ENCODE measurements at places on chromosomes 3 and 15. TPM values are rescaled to one million over a fixed set of nuclear protein-coding genes. Genes with fewer than 3 reads are reported as not detected.

SCG5 gene
- not detected for total RNA-seq

GPR176 gene
- 1.6 TPM for total RNA-seq

WDR5B gene
- total RNA-seq, result 3.3 TPM

DNA sequence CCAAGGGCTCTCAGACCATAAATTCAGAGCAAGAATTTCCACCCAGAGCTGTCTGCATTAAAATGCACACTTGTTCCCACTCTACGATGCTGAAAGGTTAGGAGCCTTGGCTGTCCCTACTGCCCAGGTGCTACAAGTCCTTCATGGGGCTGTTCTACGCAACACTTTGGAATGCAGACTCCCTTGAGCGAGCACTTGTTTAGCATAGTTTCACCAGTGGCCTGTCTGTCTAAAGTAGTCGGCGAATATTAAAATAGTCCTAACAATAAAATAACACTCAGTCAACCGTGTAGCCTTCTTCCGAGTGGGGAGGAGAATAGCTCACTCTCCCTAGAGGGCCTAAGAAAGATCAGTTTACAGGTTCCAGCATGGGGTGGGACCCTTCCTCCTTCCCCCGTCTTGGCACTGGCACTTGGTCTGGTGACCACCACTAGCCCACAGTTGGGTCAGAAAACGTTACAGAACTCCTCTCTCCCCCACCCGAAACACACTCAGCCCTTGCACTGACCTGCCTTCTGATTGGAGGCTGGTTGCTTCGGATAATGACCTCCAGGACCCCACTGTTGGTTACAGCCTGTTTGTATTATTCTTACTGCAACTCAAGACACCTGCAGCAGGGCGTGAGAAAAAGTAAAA is at the start of gene CLDN16:
TSS of gene CLDN16 (plus strand) at position 586 of the 636 bp plus-strand sequence. CDS start 167 bp downstream, outside the sequence.
- no peak within 1 kb of the TSS for H3K4me3 ChIP-seq
- H3K27me3 ChIP-seq, result no peaks in the 10 kb centered on the region
- no peak for DNase-seq
- no peaks in the 10 kb centered on the region for H3K4me1 ChIP-seq
- H3K27ac ChIP-seq, result no peak within 1 kb of the TSS

DNA sequence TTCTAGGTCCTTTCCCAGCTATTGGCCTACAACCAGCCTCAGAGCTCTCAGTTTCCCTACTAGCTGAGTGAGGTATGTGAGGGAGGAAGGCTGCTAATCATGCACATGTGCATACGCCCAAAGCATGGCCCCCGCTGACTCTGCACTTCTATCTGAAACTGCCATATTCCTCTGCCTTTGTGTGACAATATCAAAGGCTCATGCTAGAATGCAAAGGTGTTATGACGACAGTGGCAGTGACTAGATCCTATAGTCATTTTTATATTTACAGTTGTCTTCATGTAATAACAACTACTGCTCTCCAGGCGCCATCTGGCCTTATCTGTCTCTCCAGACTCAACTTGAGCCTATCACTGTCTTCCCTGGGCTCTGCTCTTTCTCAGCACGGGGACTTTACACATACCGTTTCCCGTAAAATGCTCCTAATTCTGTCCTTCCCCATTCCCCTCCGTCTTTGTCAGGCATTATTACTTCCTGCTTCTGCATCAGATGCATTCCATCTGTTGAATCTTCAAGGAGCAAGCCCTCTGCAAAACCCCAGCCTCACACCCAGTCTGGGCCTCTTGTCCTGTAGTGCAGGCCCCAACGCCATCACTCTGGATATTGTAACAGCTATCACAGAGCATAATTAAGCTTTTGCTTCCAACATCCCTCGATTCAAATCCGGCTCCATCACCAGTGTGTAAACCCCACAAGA is 102.5 kb downstream of the PDCD6IP start:
- no peak overlapping the region for H3K27ac ChIP-seq
- no peaks in the 10 kb centered on the region for H3K36me3 ChIP-seq
- H3K4me1 ChIP-seq, result no peaks in the 10 kb centered on the region
- H3K27me3 ChIP-seq, result no peaks in the 10 kb centered on the region
- H3K4me3 ChIP-seq, result no peak overlapping the region

DNA sequence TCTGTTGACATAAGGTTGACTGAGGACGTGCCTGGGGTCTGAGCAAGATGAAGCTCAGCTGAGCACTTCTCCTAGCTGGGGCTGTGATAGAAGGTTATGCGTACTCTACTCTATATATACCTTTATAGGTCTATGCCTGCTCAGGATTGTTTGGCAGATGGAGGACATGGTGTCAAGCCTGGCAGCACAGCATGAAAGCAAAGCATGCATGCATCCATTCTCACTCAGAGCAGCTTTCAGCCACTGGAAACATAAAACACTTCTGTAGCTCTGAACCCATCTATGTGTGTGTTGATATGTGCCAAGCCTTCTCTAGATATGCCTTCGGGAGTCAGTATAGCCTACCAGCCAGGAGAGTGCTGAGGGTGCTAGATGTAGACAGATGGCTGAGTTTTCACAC is 142.3 kb upstream of the NUDT16 start:
- no peak for DNase-seq
- no peaks in the 10 kb centered on the region for H3K36me3 ChIP-seq
- H3K27me3 ChIP-seq, result no peaks in the 10 kb centered on the region
- no peak overlapping the region for H3K27ac ChIP-seq

All from left ventricle myocardium inferior (tissue), 1 donor.